ENCODE measurements at places on chromosomes 12 and 14.

DNA sequence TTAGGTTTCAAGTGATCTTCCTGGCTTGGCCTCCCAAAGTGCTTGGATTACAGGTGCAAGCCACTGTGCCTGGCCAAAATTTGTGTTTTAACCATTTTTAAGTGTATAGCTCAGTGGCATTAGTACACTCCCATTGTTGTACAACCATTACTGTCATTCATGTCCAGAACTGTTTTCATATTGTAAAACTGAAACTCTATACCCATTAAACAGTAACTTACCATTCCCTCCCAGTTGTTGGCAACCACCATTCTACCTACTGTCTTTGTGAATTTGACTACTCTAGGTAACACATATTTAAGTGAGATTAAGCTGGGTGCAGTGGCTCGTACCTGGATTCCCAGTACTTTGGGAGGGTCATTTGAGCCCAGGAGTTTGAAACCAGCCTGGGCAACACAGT is 67.3 kb upstream of the KCNH3 start:
- DNase-seq, result no peak

DNA sequence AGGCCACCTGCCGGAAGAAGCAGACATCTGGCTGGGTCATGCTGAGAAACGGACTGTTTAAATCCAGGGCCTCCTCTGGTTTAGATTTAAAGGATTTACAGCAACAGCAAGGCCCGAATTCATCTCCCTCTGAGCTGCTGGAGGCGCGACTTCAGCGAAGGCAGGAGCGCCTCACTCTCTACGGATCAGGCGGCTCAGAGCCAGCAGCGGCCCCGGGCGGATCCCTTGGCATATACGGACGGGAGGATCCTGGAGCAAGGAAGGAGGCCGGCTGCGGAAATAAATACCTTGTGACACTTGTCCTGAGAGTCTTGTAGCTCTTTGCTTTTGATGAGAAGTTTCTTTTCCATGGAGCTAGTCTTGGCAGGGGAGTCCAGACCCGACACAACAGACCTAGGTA is 92.4 kb downstream of the CIT start:
- no peak for DNase-seq

GRCh38 chr12:109580272-109580671 is 6.7 kb downstream of the MVK start:
- DNase-seq, result no peak

DNA sequence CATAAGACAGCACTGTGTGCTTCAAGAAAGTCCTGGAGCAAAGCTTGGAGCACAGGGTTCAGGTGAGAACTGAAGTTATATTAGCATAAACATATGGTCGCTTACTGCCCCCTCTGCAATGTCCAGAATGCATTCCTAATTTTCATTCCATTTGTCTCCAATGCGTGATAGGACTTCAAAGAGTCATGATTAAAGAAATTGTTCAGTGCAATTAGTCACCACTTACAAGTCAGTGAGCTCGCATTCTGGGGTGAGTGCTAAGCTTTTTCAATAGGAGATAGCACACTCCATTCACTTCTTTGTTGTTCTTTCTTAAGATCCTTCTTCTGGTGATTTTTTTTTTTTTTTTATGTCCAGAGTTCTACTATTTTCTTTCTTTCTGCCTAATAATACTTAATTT is 398.4 kb downstream of the SYT1 start:
- no peak for DNase-seq

- DNase-seq, result no peak
Measured at GRCh38 chr14:31122098-31122611, 85.4 kb downstream of the HECTD1 start.

DNA sequence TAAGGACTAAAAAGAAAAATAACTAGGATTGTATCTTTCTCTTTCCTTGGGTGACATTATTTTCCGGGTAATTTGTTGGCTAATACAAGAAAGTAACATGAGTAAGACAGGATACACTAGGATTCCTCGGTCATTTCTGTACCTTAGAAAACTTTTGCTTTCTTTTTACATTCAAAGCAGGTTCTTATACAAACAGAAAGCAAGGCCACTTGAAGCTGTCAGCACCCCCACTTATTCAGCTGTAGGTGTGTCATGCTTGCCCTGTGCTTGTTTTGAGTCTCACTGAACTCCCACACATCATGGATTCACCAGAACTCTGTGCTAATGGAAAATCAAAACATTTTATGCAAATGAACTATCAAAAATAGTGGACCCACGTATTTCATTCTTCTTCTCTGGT is 266.8 kb upstream of the CLEC14A start:
- no peak for DNase-seq

DNA sequence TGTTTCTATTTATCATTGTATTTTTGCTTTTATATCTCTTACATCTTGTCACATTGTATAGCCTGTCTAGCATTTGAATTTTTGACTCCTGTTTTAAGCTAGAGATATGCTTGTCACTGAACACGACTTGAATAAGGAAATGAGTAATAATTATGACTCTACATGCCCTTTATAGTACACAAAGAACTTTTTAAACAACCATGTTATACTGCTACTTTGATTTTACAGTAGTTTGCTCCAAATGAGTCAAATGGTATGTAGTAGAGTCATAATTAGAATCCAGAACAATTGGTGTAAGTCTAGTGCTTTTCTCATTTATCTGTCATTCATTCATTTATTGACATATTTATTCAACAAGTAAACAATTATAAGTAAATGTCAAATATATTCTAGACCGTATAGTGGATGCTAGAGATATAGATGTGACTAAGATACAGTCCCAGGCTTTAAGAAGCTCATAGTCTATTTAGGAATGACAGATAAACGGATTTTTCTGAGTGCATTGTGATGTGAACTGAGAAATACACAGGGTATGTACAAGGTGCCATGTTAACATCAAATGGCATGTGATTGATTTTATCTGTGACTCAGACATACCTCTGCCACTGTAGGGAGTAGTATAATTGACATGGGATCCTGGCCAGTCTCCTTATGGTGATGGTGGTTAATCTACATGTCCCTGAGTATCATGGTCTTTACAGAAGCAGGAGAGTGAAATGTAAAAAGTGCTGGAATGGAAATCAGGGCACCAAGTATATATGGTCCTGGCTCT is 799.7 kb downstream of the DIO2 start:
- no peak for DNase-seq

DNA sequence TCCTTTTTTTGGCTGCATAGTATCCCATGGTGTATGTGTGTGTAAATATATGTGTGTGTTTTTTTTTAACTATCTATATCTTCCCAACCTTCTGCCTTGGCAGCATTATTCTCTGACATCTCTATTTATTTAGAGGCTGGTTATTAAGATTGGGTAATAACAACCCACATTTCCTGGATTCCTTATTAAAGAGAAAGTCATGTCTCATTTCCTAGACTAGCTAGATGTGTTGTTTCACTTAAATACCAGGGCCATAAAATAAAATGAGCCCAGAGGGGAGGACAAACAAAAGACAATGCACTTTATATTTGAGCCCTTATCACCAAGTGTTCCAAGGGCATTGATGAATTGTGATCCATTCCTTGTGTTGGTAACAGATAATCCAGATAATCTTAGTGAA is 169.1 kb downstream of the SLC5A8 start:
- DNase-seq, result no peak

- peak; percentile 90 for DNase-seq
Measured at GRCh38 chr14:77033622-77034589, 5.4 kb upstream of the IRF2BPL start.

- no peak for DNase-seq
Measured at GRCh38 chr14:79734151-79734550, 477.2 kb downstream of the DIO2 start.

DNA sequence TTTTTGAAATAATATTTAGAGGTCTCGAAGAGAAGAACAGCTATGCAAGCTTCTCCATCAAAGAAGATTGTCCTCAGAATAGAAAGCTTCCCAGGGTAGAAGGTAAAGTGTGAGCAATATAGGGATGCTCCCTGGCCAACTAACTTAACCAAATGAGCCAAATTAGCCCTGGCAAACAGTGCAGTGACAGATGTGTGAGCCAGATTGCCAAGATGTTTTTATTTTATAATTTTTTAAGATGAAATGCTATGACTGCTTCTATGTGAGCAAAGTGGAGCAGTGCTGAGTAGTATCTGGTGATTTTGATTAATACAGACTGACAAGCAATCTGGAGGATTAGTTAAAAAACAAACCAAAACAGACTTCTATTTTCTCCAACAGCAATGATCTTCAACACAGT is 202.1 kb downstream of the NOVA1 start:
- no peak for DNase-seq

- DNase-seq, result no peak
Measured at GRCh38 chr12:84572196-84572595, 340.4 kb downstream of the SLC6A15 start.

- DNase-seq, result no peak
Measured at GRCh38 chr14:68359022-68359836, 433.6 kb downstream of the ZFP36L1 start.

GRCh38 chr14:76337635-76338545 is 38.0 kb upstream of the ESRRB start:
- DNase-seq, result no peak

GRCh38 chr12:23540572-23540971 is 408.9 kb downstream of the SOX5 start:
- DNase-seq, result no peak

- no peak for DNase-seq
Measured at GRCh38 chr12:44157359-44157758, 321.5 kb downstream of the TMEM117 start.

DNA sequence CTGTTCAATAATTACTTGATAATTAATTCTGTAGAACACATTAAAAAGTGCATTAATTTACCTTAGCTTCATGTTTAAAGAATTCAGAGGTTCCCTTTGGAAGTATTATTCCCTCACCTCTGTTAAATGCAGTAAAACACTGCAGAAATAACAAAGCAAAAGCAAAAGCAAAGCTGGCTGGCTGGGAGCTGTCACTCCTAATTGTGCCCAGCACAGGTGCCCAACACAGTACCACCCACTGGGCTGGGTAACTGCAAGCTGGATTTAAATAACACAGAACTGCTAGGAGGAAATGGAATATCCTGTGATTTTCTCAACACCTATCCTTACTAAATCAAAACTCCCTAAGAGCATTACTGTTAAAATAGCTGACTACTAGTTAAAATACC is 72.6 kb downstream of the SLC2A13 start:
- DNase-seq, result no peak

DNA sequence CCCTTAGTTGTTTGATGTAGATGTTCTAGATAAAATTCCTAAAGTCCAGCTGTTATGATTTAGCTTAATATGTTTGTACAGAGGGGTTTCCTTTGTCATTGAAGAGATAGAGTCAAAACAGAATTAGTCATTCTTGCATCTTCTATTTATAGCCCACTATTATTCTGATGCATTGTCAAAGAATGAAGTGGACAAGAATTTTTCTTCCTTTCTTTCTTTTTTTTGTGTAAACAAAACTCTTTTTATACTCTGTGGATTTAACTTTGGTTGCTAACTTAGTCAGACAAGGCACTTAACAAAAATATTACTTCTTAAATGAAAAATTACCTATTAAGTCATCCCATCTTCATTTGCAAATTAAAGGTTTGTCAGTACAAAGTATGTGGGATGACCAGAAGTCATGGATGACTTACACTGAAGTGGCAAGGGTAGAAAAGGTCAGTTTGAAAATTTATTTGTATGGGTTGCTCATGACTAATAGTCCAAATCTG is 215.6 kb upstream of the DDHD1 start:
- DNase-seq, result peak; percentile 39

DNA sequence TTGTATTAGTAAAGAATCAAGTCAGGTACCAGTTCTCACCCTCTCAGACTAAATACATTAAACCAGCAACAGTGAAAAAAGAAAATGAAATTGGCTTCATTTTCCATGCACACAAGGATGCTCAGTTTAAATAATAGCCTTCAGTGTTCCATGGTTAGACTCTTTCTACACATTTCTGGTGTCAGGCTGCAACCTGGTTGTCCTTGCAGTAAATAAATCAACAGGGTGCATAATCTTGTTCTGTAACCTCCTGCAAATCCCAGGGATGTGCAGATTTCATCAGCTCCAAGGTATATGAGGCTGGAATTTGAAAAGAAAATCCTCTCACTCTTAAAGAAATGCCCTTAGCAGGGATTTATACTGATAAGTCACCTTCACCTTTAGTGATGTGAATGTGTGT is 46.7 kb upstream of the BTG1 start:
- DNase-seq, result no peak

GRCh38 chr12:3761116-3761735 is 8.3 kb upstream of the CRACR2A start:
- DNase-seq, result no peak

DNA sequence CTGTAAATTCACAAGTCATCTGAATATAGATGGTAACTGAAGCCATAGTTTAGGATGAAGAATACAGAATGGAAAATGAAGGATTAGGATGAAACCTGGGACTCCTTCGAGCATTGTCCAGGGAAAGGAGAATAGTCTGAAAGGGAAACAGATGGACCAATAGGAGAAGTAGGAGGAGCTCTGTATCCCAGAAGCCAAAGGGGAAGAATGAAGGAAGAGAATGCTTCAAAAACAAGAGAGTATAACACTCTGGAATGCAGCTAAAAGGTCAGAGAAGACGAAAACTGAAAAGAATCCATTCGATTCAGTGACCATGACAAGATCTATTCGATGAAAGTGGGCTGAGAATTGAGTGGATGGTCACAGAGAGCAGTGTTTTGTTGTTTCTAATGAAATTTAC is 1.0 kb downstream of the GMFB start:
- DNase-seq, result peak; percentile 82

DNA sequence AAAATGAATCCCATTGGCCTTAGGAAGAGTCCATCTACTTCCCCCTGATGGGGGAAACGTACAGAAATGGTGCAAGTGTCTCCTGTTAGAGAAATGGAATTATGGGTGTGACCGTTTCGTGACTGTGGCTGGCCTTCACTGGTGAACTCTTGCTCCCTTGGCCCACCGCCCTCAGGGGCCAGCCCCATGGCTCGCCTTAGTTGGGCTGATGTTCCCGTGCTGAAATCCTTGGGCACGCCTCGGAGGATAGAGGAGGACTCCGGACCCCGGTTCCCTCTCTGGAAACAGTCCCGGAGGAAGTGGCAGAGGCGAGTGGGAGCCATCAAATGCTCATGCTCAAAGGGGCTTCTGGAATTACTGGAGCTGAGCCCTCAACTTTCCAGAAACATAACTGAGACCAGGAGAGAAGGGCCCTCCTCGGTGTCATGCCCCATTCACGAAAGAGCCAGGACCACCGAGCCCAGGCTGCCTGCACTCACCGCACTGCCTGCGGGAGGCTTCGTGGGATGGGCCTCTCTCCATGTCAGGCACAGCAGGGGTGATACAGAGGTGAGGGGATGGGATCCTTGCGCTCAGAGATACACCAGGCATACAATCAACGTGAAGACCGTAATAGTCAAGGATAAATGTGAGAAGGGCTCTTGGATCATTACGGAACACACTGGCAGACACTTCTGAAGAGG is 10.1 kb upstream of the CACNA2D4 start:
- no peak for DNase-seq

Data from HTR-8/SVneo (cell line).